ENCODE measurements at places on chromosomes 4 and X. TPM values are rescaled to one million over a fixed set of nuclear protein-coding genes. Genes with fewer than 3 reads are reported as not detected.

GRCh38 chr4:110669663-110670062 lies 46.8 kb upstream of the PITX2 start:
- H3K27ac ChIP-seq: no peak overlapping the region
- no peaks in the 10 kb centered on the region for H3K36me3 ChIP-seq
- no peak for DNase-seq
- H3K27me3 ChIP-seq: no peaks in the 10 kb centered on the region
- no peak overlapping the region for H3K4me3 ChIP-seq

DNA sequence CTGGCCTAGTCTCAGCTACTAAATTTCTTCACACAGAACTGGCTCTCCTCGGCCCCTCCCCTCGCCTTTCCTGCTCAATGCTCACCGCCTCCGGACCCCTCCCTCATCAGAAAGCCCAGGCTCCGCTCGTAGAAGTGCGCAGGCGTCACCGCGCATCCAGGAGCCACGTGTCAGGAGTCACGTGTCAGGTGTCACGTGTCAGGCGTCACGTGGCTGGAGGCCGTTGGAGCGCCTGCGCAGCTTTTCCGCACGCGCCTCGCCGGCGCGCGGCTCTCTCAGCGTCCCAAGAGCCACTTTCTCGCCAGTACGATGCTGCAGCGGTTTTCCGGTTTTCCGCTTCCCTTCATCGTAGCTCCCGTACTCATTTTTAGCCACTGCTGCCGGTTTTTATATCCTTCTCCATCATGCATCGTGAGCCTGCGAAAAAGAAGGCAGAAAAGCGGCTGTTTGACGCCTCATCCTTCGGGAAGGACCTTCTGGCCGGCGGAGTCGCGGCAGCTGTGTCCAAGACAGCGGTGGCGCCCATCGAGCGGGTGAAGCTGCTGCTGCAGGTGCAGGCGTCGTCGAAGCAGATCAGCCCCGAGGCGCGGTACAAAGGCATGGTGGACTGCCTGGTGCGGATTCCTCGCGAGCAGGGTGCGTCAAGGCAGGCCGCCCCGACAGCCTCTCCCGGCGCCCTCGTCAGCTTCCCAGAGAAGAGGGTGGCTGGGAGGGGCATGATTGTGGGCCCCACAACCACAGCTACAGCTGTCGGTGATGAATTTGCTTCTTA lies at the start of gene SLC25A31:
Gene SLC25A31 (plus strand): TSS at position 259 of the 772 bp plus-strand sequence. CDS start 146 bp downstream, at position 405.
- no peaks in the 10 kb centered on the region for H3K27me3 ChIP-seq
- H3K27ac ChIP-seq: no peak within 1 kb of the TSS
- H3K4me1 ChIP-seq: no peaks in the 10 kb centered on the region
- H3K36me3 ChIP-seq: no peaks in the 10 kb centered on the region
- no peak for DNase-seq

- no peak for DNase-seq
- no peak overlapping the region for H3K4me3 ChIP-seq
- H3K27ac ChIP-seq: no peak overlapping the region
- no peaks in the 10 kb centered on the region for H3K4me1 ChIP-seq
- peaks cover 1% of the 10 kb centered on the region for H3K36me3 ChIP-seq
- H3K27me3 ChIP-seq: no peaks in the 10 kb centered on the region
These were observed 16.5 kb downstream of the DHRSX start for GRCh38 chrX:2484256-2484655.

DNA sequence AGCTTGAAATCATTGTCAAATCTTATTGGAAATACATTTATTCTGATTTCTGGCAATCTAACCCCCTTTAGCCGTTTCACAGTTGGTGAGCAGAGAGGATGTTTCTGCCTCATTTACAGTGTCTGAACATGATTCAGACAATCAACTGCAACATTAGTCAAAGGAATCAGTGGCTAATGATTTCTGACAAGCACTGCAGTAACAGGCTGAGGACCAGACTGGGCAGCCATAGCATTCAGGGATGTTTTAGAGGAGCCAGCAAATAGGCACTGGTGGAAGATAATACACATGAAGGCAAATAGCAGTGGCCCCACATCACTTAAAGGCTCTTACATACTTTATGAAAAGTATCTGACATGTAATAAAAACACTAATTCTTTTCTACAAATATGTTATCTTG lies 102.8 kb downstream of the TTC29 start:
- H3K27ac ChIP-seq: no peak overlapping the region
- H3K27me3 ChIP-seq: no peaks in the 10 kb centered on the region
- no peaks in the 10 kb centered on the region for H3K4me1 ChIP-seq
- no peak for DNase-seq
- H3K36me3 ChIP-seq: no peaks in the 10 kb centered on the region

DNA sequence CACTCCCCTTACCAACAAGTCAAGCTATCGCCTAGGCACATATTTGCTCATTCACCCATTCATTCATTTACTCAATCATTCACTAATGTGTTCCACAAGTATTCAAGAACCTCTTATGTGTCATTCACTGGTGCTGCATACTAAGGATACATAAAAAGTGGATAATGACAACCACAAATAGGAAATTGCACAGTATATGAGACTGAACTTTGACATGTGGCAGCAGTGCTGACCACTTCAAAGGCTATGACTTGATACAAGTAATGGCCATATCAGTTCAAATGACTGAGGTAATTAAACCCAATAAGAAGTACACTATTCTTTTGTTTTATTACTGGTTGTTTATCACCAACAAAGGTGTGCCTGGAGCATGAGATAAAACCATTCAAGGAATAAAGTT lies 282.5 kb downstream of the KLHL13 start:
- H3K27ac ChIP-seq: no peak overlapping the region
- no peaks in the 10 kb centered on the region for H3K27me3 ChIP-seq
- no peaks in the 10 kb centered on the region for H3K4me1 ChIP-seq

DNA sequence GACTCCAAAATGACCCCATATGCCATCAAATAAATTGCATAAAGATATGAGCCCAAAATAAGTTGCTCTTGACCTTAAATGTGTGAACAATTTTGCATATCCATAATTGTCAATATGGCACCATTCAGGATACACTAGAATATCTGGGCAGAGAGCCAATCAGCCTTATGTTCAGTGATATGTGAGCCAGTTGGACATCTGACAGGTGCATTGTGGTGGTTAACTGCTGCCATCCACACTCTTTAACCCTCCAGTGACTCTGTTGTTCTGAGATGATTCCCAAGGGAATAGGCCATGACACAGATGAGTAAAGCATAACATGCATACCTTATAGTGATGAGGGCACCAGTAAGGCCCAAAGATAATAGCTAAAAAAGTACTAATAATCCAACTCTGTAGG lies 500.1 kb downstream of the PCDH18 start:
- H3K4me1 ChIP-seq: no peaks in the 10 kb centered on the region
- no peak overlapping the region for H3K27ac ChIP-seq
- H3K36me3 ChIP-seq: no peaks in the 10 kb centered on the region
- no peak overlapping the region for H3K4me3 ChIP-seq
- DNase-seq: no peak

- no peaks in the 10 kb centered on the region for H3K36me3 ChIP-seq
- DNase-seq: no peak
- H3K4me1 ChIP-seq: no peaks in the 10 kb centered on the region
- H3K27me3 ChIP-seq: no peaks in the 10 kb centered on the region
- no peak within 1 kb of the TSS for H3K4me3 ChIP-seq
These were observed at the start of gene TAF7L for GRCh38 chrX:101290957-101291603. TAF7L (minus strand) TSS chrX:101291334; CDS start chrX:101287543, 3,791 bp downstream.

DNA sequence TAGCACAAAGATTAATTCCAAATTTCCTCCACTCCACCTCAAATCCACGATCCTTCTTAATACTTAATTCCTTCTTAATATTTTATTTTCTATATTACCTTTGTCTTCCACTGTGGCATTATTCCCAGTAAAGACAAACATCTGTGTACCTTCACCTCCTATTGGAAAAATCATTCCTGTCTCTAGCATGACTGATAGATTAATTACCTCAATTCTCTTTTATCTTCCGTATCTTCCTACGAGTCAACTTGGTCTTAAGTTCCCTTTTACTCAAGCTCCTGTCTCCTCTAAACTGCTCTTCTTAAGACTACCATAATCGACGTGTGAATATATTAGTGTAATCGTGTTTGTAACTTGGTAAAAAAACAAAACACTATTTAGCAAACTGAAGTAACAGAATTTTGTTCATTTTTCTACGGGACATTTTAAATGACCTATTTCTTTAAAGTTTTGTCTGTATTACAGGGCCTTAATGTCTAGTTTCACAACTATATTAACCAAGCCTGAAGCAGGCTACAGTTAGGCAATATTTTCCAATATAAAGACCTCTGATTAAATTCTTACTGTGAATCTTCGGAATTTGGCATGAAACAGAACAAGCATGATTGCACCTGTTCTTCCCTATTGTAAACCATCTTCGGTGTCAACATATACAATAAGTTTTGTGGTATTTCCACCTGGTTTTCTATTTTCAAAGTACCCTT lies 1.1 kb upstream of the USP38 start:
- peaks cover 2% of the 10 kb centered on the region for H3K36me3 ChIP-seq
- H3K27ac ChIP-seq: peak overlapping the region; percentile 95
- H3K27me3 ChIP-seq: no peaks in the 10 kb centered on the region
- H3K4me3 ChIP-seq: peak overlapping the region; percentile 85
- DNase-seq: no peak

The L1CAM gene
- total RNA-seq: 19.9 TPM

The CABS1 gene
- not detected for total RNA-seq

The HTN3 gene
- total RNA-seq: not detected

The COL25A1 gene
- total RNA-seq: not detected

The SPANXN4 gene
- total RNA-seq: not detected
